Stimulated activated CD4-positive, alpha-beta T cell treated with anti-CD3 and anti-CD28 coated beads, TNF-alpha, amount 100 ng/mL, for 1 hour (primary cell): ENCODE measurements at places on chromosomes 3 and 15.

DNA sequence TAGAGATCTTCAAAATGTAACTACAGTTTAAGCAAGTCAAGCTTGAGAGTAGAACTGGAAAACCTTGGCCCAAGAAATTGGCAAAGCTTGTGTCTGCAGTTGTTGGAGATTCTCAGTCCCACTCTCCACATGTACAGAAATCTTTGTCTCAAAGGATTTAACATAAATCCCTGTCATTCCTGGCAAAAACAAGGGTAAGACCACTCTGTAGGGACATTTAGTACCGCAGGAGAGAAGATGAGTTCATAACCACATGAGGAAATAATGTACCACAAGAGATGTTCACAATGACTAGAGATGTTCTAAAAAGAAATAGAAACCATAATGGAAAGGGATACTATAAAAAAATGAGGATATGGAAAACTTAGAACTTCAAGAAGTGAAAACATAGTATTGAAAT lies 73.7 kb downstream of the RAB7A start:
- no peak for DNase-seq

- no peak for DNase-seq
Observed at GRCh38 chr15:64779630-64780029, 4.2 kb upstream of the RBPMS2 start.

DNA sequence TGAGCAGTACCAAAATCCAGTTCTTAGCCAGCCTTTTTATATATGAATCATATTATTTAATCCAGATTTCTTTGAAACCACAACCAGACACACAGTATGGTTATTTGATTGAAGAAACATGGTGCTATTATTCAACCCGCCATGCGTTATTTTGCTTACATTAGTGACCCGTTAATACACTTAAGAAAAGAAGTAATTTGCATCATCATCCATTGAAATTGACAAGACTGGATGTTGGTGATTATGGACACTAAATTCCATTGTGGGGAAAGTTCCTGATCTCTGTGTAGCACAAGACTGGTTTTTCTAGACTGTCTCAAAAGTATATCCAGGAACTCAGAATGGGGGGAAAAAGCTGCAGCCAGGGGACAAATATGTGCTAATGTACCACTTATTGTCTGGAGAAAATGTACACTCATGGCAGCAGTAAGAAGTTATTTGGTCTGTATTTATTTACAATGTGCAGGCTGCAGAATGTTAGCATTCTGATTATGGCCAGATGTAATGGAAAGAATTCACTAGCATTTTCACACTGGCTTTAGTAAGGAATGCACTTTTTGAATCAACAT lies 80.3 kb downstream of the FILIP1L start:
- no peak for DNase-seq

- DNase-seq, result no peak
Observed at GRCh38 chr15:49037546-49037940, 8.7 kb downstream of the SECISBP2L start.

DNA sequence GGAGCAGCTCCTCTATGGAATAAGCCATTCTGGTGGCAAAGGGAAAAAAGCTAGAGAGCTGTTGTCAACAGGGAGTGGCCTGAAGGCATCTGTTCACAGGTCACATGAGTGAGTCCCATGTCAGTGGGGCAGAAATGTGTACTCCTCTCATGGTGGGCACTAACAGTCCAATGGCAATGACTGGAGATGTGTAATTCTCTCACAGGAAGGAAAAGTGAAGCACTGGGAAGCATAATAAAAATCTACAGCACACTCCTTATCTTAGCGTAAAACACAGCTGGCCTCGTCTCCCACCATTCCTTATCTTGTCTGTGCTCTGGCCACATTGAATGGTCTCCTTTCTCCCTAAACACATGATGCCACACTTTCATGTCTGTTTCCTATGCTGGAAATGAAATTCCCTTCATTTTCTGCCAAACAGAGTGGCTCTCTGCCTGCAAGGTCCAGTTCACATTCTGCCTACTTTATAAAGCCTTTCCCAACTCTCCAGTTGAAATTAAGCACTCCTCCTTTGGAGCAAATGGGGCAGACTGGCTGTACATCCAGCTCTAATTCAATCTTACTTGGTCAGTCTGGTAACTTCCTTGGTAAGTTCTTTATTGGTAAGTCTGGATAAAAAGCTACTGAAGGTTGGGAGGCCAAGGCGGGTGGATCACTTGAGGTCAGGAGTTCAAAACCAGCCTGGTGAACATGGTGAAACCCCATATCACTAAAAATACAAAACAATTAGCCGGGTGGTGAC lies 139.8 kb downstream of the RPL22L1 start:
- DNase-seq, result no peak
